T-helper 22 cell (primary cell): ENCODE measurements at places on chromosomes 12 and 14.

DNA sequence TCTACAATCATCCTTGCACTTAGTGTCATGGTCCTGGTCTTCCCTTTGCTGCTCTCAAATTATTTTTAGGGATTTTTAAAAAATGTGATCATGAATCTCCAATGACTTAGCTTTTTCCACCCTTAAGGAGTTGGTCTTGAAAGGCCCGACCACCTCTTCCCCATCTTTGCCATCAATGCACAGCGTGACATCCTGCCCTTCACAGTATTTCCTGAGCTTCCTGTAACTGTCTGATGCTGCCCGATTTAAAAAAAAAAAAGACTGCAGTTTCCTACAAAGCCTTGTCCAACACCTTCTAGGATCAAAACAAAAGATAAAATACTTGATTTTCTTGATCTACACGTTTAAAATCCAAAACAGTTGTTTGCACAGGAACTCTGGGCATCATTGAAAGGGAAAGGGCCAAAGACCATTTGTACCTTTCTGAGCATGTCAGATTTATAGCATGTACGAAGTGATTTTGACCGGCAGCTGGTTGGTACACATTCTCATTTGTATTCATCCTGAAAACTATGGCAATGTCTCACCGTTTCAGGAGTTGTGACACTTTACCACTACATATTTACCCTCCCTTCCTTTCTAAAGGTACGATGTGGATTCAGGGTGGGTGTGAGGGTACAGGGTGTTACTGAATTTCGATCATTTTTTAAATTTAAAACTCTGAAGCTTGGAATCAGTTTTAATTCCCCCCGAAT, 7.4 kb upstream of the ELK3 start:
- DNase-seq: no peak

GRCh38 chr14:72546344-72547016, 347.4 kb downstream of the DPF3 start:
- no peak for DNase-seq

DNA sequence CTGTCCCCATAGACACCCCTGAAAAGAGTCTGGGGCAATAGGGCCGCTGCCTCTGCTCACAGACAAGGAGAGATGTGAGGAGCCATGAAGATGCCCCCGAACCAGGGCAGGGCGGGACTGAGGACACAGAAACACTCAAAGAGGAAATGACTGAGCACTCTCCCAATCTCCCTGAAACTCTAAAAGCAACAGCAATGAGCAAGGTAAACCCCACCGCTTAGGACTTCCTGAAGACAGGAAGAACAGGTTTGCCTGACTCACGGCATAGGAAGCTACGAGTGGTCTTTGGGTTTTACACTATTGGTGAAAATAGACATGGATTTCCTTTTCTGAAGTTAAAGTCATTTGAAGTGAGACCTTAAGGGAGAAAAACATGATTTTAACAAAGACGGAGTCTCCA, 32.5 kb downstream of the STX2 start:
- DNase-seq: no peak

- no peak for DNase-seq
Observed at GRCh38 chr12:50425589-50426258, 25.0 kb downstream of the LARP4 start.

- DNase-seq: no peak
Observed at GRCh38 chr12:80268924-80269749, 169.8 kb downstream of the OTOGL start.

DNA sequence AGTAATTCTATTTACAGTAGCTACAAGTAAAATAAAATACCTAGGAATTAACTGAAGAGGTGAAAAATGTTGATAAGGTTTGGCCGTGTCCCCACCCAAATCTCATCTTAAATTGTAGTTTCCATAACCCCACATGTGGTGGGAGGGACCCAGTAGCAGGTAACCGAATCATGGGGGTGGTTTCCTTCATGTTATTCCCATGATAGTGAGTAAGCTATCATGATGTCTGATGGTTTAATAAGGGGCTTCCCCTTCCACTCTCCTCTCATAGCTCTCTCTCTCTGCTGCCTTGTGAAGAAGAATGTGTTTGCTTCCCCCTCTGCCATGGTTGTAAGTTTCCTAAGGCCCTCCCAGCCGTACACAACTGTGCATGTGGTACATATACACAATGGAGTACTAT, 1170.7 kb downstream of the BCL11B start:
- DNase-seq: no peak

DNA sequence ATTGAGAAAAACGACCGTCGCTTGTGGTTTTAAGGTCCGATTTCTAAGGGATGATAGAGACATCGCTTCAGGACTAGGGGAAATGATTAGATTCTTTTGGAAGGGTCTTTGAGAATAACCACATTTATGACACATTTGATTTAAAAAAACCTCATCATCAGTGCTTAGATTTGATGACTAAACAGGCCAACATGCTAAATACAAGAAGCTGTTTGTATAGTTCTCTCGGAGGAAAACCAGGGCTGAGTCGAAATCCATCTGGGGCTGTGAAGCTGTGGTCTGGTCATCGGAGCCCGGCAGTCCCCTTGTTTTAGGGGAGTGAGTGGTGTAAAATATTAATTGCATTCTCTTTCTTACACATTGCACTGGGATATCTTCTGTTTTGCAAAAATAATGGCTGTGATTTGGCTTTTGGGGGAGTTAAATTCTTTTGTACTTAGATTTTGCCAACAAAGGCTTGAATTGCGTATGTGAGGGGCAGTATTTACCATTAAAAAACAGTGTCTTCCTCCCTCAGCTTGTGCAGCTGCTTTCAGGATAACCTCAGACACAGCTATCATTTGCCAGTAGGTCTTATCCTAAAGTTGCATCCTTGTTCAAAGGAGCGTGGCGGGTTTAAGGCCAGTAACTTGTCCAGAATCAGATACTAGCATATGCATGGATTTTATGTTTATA, 550 bp downstream of the GNG2 start:
- no peak for DNase-seq

DNA sequence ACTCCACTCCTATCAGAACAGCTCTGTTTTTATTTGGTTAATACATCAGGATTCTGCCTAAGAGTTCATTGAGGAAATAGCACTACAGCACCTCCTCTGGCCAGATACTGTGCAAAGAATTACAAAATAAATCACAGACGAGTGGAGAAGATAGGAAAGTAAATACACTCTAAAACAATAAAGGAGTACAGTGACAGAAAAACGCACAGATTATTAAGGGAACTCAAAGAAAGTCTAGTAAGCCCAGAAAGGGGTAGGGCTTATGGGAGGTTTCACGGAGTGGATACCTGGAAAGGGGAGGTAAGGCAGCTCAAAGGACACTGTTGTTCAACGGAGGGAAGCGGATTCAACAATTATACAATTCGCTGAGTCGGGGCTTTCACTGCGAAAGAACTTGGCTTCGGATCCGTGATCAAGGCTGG, 5.5 kb downstream of the OR10AD1 start:
- no peak for DNase-seq

DNA sequence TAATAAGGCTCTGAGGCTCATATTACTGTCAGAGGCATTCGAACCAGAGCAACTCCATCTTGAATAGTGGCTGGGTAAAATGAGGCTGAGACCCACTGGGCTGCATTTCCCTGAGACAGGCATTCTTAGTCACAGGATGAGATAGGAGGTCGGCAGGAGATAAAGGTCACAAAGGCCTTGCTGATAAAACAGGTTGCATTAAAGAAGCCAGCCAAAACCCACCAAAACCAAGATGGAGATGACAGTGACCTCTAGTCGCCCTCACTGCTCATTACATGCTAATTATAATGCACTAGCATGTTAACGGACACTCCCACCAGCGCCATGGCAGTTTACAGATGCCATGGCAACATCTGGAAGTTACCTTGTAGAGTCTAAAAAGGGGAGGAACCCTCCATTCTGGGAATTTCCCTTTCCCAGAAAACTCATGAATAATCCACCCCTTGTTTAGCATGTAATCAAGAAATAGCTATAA, 18.1 kb upstream of the PRICKLE1 start:
- DNase-seq: no peak

GRCh38 chr14:100135784-100136183, 23.7 kb downstream of the DEGS2 start:
- no peak for DNase-seq

DNA sequence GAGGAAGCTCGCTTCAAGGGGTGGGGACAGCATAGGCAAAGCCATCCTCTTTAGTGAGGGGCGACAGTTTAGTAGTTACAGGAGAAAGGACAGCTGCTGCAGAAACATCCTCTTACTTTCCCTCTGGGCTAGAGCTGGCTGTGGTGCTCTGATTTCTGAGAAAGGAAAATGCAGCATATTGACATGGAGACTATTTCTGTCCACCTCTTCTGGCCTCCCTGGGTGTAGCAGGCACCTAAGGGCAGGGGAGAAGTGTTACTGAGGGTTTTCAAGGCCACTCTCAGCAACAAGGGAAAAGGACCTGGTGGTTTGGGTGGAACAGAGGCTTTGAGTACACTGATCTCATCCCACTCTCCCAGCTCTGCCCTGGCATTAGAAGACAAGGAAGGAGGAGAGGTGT, 40.0 kb upstream of the CTDSP2 start:
- no peak for DNase-seq

DNA sequence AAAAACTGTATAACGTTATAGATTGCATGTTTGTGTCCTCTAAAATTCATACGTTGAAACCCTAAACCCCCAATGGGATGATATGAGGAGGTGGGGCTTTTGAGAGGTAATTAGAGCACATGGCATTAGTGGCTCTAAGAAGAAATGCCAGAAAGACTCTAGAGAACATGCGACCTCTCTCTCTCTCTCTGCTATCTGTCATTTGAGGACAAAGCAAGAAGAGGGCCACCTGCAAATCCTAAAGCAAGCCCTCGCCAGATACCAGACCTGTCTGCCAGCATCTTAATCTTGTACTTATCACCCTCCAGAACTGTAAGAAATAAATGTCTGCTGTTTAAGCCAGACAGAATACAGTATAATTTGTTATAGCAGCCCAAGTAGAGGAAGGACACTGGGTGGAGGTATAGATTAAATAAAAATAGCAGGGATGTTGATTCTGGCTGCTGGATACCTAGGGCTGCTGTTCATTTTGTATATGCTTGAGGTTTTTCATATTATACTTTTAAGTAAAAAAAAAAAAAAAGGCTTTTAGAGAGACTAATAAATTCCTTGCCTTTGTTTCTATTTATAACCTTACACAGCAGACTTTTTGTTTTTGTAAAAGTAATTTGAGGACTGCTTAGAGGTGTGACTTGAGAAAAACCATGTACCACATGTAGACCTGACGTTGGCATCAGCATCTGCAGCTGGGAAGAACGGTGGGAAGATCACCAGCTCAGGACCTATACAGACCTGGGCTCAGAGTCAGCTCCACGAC, 26.9 kb downstream of the MOK start:
- DNase-seq: no peak

DNA sequence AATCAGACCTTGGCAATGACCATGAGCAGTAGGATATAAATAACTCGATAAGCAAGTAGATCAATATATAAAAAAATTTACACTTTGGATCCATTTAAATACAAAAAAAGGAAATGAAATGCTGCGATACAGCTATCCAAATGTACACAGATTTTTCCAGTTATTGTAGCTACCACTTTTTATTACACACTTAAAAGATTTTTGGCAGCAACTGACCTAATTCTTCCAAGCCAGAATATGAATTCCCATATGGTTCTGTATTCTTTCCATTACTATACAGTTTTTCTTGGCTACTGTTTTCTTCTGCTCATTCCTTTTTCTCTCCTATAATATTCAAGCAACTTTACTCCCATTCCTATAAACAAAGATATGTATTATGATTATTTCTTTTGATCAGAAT, 52.2 kb downstream of the TMTC1 start:
- DNase-seq: no peak

DNA sequence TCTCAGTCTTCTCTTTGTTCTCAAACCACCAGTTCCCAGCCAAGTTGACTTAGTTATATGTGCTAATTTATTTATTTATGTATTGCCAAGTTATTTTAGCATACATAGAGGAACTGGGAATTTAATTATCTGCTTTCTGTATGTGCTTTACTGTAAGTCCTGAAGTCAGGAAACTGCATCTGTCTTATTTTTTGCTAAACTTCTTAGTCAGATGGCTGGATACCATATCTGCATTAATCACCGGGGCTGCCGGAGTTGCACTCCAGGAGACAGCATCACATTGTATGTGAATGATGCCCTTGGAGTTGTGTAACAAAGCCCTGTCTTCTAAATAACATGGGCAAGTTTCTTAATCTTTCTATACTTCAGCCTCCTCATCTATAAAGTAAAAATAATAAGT, 96.2 kb downstream of the MON2 start:
- no peak for DNase-seq

- no peak for DNase-seq
Observed at GRCh38 chr14:65100922-65101541, 1.3 kb downstream of the MAX start.

GRCh38 chr14:73774241-73774570, 60.0 kb upstream of the PNMA1 start:
- no peak for DNase-seq

DNA sequence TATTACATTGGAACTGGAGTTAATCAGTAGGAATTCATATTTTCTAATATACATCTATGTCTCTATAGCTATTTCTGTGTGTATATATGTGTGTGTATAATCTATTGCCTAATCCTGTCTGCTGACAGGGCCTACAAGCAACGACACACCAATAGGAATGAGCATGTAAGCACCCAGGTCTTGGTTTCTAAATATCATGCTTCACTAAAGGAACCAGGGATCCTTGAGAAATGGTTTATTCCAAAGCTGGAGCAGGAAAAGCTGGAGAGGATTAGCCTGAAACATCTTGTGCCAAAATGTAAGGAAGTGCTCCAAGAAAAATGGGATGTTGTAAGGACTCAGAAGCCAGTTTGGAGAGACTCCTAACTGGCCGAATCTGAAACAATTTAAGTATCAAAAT, 29.3 kb upstream of the LGALS3 start:
- DNase-seq: no peak

DNA sequence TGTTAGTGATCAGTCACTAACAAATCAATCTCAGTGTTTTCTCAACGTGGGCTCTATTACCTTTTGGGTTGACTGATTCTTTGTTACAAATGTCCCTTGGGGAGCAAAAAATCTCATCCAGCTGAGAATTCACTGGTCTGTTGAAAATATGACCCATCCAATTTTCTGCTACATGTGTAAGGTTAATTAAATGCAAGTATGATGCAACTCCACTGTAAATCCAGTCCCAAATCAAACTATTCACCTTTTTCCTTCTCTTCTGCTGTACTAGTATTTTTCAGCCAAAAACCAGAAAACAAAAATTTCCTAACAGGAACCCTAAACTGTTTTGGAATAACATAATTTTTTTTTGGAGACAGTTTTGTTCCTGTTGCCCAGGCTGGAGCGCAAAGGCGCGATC, 2.2 kb downstream of the ERH start:
- DNase-seq: no peak

DNA sequence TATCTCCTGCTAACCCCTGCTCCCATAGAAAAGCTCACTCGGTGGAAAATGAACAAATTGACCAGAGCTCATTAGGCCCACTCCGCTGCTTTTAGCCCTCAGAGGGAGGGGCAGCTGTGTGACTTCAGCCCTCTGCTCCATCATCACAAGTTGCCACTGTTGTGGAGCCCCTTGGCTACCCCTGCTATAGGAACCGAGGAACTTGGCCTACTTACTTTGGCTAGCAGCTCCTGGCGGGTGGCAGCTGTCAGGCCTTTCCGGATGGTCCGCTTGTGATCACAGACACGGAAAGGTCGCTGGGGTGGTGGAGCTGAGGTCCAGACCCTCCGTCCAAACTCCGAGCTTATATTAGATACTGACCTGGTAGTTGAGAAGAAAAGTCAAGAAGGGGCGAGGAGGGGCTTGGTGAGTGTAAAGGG, 612 bp downstream of the CIDEB start:
- no peak for DNase-seq

GRCh38 chr12:9773216-9773877, 12.6 kb upstream of the CD69 start:
- DNase-seq: no peak
